ENCODE measurements at places on chromosomes 1 and 21.

DNA sequence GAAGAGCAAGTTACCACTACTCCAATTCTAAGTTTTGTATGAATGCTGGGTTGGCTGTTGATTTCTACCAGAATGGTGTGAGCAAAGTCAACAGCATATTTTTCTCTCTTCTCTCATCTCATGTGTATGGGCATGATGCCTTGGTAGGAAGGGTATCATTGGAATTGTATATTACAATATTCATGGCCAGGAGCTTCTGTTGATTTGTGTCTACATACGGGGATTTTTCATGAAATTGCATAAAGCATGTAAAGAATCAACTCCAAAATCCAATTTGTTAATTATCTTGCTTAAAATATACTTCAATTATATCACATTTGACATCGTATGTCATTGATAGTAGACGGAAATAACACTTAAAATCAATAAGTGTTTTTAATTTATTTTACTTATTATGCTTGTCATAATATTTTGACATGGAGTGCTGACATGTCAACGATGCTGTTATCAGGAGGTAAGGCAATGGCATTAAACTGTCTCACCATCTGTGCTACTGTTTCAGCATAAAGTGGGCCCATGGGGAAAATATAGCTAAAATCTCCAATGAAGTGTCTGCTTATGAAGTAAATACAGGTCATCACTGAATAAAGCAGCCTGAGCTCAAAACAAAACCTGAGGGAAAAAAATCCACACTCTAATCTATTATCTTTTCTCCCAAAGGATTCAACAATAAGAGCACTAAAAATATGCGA, 142.2 kb upstream of the NBPF11 start:
- no peak for DNase-seq

DNA sequence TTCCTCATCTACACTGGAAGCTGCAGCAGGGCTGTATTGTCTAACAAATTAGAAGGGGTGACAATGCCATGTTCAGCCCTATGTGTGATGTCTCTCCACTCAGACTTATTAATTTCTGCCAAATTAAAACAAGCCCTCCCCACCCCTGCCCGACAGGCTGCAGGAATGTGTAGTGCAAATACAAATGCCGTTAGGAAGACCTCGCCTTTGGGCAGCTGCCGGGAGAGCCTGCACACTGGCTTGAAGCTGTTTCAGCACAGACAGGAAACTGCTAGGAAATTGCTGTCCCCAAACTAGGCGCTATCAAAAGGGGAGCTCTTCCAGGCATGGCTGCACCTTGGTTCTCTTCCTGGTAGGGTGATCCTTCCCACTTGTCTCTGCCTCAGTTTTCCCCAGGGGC, 135.2 kb downstream of the ELAVL4 start:
- DNase-seq, result no peak

- no peak for DNase-seq
Observed at GRCh38 chr1:170032531-170033280, 41.8 kb downstream of the KIFAP3 start.

DNA sequence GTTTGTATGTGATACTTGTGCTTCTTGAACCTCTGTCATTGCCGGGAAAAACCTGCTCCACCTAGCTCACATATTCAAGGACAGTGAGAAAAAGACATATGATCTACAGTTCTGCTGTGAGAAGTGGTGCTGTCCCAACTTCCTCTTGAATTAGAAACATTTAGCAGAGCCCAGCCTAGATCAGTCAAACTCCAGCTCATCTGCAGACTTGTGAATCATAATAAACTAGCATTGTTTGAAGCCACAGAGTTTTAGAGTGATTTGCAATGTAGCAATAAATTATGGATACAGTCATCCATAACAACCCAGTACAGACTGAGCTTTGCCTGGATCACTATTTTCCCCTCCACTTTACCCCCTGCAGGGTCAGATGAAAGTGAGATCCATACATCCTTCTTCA, 497.8 kb downstream of the PLA2G4A start:
- DNase-seq, result no peak

GRCh38 chr1:186754542-186755145, 74.1 kb upstream of the PLA2G4A start:
- no peak for DNase-seq

GRCh38 chr1:117061986-117062415, 1.9 kb downstream of the TTF2 start:
- DNase-seq, result peak; percentile 54

DNA sequence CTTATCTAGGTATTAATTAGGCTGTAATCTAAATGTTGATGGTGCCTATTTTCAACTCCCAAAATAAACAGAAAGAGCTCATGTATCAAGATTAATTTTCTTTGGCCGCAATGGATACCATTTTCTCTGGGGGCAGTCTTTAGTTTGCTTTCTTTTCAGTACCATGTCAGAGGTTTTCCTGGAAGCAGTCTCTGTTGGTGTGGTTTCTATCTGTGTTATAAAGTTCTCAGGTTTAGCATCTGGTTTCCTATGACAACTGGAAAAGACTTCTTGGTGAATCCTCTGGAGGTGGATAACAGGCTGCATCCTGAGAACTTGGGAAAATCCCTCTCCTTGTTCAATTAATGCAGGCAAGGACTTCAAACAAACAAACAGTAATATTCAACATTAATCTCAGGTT, 38.7 kb upstream of the BATF3 start:
- DNase-seq, result no peak

DNA sequence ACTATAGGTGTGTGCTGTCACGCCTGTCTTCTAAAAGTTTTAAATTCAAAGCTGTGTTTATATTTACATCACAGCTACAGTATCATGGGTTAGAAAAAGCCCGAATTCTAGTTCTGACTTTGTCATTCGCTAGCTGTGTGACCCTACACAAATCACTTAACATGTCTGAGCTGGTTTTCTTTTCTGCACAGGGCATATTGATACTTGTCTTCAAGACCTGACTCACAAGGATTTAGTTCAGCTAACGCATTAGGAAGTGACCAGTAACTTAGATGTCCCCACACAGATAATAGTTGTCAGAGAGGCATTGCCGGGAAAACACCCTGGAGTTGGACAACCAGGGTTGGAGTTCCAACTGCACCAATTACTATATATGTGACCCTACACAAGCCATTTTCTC, 25.9 kb downstream of the GIPC2 start:
- no peak for DNase-seq

DNA sequence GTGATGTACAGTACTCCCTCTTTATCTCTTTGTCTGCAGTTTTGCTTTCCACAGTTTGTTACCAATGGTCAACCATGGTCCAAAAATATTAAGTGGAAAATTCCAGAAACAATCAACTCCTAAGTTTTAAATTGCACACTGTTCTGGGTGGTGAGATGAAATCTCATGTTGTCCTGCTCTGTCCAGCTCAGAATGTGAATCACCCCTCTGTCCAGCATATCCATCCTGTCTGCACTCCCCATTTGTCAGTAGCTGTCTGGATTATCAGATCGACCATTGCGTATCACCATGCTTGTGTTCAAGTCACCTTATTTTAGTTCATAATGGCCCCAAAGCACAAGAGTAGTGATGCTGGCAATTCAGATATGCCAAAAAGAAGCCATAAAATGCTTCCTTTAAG, 118.2 kb upstream of the PDE4B start:
- DNase-seq, result no peak

DNA sequence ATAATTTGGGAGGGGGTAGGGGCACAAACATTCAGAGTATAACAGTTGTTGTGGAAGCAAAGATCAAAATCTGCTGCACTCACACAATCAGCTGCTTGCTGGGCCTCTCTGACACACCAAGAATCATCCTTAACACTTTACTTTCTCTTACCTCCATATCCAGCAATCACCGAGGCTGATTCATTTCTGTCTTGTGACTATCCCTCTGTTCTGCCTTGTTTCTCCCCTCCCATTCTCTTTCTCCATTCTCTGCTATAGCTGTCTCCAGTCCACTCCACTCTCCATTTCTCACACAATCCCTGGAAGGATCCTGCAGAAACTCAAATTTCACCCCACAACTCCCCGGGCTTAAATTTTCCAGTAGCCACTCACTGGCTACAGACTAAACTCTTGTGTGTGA, 91.8 kb upstream of the NGF start:
- DNase-seq, result no peak

GRCh38 chr1:44242746-44243145, 29.5 kb downstream of the DMAP1 start:
- no peak for DNase-seq

- DNase-seq, result no peak
Observed at GRCh38 chr1:54681358-54681757, 34.3 kb upstream of the TTC4 start.

DNA sequence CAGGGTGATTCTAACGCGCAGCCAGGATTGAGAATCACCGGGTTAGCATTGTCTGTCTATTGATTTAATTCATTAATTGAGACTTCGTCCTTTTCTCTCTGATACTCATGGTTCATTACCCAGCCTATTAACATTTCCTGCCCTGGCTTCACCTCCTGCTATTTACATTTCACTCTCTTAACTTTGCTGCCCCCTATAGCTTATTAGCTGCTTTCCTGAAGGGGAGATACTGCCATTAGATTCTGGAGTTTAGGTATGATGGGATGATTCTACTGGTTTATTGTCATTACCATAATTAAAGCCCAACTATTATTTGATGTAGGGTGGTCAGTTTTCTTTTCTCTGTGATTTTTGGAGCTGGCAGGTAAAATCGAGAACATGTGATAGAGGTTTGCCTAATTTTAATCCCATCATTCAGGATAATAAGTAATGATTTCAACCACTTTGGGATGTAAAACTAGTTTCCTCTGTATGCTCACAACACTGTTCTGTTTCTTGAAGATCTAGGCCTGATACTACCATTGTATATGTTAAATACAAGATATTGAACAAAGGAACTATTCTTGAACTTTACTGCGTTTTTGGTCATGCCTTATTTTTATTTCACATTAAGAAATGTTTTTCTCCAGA, 6.4 kb downstream of the PPP2R5A start:
- peak; percentile 85 for DNase-seq

DNA sequence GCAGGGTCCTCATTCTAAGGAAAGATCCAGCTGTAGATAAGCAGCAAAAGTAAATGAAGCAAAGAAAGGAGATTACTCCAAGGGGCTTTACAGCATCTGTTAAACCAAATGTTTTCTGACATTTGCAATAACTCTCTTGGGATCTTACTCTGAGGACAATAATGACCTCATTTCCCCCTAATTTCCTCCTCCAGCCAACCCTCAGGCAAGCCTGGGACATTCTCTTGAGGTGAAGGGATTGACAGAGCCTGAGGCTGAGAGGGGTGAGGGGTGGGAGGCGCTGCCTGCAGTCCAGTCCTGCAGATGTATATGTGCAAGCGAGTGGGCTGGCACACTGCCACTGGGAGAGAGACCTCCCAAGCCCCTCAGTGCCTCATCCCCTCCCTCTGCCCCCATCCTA, 40.5 kb upstream of the NEK2 start:
- no peak for DNase-seq

- no peak for DNase-seq
Observed at GRCh38 chr21:30986965-30987364, 51.3 kb downstream of the KRTAP19-8 start.

DNA sequence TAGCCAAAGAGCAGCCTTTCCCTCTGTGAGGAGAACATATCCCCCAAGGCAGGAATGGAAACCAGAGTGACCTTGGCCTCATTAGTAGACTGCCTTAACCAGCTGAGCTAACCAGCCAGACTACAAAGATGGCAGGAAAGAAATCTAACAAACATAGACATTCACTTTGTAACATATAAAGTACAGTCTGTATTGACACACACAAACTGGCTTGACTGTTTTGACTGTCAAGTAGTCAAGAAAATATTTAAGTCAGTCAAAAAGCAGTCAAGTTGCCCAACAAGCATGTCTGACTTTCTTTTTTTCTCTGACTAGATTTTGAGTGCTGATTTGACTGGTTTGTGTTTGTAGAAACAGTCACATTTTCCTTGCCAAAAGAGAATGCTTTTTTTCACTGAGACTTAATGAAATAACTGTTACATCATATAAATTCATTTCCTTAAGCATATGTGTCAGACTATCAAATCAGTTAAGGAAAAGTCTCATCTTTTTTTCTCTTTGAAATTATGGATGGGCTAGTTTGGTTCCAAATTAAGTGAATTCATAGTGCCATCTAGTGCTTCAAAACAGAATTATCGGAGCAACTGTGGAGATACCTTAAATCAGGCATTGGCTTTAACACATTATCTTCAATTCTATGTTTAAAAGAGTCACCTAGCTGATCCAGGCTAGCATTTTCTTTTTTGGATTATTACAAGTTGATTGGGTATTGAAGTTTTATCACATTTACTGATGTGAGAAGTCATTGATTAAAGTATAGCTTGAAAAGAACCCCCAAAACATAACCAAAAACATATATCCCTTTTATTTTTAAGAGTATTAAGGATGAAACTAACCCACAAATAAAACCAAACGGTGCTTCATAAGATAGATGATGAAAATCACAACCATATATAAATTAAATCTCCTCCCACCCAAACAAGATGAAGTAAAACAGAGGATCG, 75.0 kb downstream of the ATP6V1G3 start:
- DNase-seq, result peak; percentile 56

DNA sequence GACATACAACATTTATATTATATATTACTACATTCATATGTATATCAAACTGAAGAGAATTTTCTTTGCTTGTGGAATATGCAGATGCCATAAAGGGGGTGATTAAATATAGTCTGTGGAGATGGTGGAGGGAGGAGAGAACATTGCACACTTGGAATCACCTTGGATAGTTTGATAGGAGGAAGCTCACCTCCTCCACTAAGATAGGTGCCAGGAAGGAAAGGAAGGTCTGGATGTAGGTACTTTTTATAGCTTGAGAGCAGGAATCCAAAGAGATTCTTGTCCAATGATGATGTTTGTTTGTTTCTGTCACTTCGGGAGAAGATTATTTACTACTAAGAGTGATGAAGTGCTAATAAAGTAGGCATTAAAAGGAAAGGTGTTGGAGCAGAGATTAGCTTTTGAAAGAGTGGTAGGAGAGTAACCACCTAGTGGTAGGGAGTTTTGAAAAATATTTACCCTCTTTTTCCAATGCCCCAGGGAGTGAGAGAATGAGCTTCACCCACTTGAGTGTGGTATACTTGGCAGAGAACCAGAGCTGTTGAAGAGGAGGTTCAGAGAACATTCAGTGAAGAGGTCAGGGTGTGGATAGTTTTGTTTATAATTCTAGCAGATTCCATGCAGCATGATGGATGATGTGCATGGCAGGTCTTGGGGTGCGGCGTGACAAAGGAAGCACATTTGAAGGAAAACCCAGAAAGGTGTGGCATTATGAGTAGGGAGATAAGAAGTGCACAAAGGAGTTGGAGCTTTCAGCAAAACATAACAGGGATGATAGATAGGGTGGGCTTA, 145.0 kb downstream of the PATJ start:
- DNase-seq, result peak; percentile 67

GRCh38 chr1:150363426-150364230, at the start of gene RPRD2:
TSS of gene RPRD2 (plus strand) at chr1:150364147. CDS start at chr1:150364715, 568 bp downstream.
- peak; percentile 97 for DNase-seq

- DNase-seq, result no peak
Observed at GRCh38 chr1:22321917-22322316, 129.7 kb upstream of the ZBTB40 start.

All from kidney glomerular epithelial cell (primary cell).